ENCODE measurements at places on chromosomes 11 and 22.

DNA sequence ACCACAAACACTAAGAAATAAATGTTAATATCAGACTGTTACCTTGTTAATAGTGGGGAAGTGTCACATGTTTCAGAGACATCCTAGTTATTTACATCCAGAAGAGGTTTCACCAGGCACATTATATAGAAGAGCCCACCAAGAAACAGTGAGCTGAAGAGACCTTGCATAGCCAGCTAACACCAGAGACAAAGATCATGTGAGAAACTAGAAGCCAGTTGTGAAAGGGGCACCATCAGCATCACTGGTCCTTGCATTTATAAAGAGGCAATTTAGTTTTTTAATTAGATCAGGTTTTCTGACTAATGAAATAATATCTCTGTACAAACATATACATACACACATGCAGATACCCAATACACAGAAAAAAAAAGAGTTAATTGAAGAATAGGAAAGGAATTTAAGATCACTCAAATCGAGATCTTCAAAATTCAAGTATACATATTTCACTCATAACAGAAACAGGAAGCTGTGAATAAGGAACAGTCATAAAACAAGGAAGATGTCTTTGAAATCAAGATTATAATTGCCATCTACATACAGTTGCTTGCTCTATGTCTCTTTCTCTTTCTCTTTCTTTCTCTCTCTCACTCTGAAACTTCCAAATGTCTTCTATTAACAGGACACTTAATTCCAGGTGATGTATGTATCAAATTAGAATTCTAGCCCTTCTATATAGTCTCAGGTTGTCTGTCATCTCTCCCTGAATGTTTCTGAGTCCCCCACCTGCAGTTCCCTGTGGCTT lies 348.7 kb downstream of the ETS1 start:
- no peak for DNase-seq

DNA sequence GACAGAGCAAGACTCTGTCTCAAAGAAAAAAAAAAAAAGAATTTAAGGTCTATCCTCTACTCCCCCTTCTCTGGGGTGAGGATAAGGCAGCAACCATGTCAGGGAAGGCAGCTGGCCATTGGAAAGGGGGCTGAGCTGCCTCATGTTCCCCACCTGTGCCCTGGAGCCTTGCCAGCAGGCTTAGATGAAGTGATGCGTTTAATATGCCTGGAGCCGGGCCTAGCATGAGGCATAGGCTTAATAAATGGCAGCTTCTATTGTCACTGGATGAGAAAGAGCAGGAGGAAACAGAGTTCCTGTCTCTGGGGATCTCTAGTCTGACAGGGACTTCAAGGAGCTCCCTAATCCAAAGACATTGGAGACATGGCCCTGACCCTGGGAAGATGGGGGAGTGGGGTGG lies 3.2 kb upstream of the KCNE3 start:
- DNase-seq = peak; percentile 42

GRCh38 chr11:112103446-112103845 lies 16.8 kb downstream of the SDHD start:
- DNase-seq = no peak

DNA sequence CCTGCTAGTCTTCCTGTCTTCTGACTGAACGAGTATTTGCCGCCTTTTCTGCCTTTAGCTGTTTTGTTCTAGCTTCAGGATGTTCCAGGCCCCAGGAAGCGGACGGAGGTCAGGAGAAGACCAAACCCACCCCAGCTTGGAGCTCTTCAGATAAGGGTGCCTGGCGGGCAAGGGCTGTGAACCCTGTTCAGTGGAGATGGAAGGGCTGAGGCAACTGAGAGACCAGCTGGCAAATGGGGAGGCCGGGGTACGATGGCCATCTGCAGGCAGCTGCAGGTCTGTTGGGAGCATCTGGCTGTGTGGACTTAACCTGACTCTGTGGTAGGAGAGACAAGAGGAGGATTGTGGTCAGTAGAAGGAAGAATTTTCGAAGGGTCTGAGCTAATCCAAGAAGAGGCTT lies 95.6 kb downstream of the CHST1 start:
- no peak for DNase-seq

DNA sequence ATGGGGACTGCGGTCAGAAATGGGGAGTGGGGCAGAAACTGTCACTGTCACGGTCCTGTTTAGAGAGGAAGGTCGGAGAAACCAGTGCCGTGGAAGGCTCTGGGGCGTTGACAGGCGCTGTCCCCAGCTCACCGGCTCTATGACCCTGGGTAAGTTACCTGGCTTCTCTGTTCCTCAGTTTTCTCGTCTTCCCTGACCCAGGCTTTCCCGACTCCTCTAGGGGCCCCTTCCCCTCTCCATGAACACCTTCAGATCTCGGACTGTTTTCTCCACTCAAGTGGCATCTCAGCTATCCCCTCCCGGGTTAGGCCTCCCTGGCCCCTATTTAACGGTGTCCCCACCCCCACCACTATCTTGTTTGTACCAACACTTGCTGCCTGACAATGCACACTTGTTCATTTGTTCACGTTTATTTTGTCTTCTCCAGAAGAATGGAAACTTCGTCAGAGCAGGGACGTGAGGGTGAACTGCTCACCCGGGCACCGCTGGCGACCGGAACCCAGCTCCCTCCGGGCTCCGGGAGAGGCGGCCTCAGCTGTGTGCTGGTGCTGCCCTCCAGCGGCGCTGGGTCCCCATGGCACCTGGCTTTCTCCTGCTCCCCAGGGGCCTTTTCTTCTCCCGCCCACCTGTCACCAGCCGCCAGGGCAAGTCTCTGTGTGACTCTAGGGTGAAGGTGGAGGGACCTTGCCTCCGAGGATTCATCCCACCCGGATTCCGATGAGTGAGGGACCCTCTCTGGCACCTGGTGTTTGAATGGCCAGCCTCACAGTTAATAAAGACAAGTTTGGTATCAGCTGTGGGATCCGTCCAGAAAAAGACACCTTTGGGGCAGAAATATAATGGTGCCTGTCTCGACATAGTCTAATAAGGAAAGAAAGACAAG lies 33.1 kb upstream of the SLC35C1 start:
- peak; percentile 82 for DNase-seq

DNA sequence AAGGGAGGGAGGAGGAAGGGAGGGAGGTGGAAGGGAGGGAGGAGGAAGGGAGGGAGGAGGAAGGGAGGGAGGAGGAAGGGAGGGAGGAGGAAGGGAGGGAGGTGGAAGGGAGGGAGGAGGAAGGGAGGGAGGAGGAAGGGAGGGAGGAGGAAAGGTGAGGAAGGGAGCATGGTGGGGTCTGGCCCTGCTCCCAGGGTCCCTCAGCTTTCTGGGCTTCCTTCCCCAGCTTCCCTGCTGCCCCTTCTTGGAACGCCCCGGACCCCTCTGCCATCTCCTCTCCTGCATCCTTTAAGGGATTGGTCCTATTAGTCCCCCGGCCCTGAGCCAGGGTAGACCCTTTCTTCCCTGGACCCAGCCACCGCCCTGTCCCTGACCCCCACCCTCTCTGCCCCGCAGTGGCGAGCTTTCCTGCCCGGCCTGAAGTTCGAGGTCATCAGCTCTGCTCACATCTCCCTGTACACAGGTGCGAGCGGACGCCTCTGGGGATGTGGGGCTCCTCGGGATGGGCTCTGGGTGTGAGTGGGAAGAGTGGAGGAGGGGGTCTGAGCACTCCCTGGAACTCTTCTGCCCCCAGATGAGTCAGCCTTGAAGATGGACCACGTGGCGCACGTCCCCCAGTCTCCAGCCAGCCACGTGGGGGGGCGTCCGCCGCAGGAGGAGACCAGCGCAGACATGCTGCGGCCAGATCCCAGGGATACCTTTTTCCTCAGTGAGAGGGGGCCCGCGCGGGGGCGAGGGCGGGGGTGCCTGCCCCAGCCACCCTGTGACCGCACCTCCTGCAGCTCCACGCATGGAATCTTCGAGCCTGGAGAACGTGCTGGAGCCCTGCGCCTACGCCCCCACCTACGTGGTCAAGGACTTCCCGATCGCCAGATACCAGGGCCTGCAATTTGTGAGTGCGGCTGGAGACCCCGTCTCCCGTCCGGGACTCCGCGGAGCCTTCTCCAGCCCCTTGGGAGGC lies 6.0 kb downstream of the B4GALNT4 start:
- DNase-seq = no peak

DNA sequence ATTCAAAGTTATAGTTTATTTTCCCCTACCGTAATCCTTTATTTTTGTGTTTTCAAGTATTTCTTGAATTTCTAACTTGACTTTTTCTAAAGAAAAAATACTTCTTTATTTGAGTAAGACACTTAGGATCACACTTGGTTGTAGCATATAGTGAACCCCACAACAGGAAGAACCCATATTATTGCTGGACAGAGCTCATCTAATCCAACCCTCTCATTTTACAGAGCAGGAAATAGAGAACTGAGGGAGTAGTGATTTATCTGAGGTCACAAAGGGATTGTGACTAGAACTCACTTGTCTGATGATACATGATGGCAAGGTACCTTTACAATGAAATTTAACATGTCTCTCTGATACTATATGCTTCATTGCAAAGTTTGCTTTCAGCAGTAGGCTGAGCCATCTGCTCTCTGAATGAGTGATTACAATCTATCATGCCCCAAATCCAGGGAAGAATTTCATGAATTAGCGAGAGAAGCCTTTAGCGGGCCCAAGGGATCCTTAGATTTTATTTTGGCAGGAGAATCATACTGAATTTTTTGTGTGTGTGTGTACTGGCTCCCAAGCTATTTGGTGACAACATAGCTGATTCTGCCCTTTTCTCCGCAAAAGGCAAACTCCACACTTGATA lies 9.8 kb downstream of the SLC17A6 start:
- DNase-seq = no peak

DNA sequence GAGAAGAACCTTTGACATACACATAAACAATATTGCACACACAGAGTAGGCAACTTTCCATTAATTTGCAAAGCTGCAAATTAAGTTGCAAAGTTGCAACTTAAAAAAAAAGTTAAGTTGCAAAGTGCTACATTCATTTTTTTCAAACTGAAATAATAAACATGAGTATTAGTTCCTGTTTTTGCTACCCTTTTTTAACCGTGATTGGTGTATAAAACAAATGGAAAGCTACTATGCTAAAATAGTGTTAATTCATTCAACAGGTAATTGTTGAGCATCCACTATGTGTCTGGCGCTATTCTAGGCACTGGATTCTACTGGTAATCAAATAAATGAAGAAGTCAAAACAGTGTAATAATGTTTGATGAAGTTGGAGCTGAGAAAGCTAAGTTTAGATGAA lies 8.1 kb downstream of the ZFP91 start:
- no peak for DNase-seq

GRCh38 chr11:16587670-16588069 lies 150.8 kb upstream of the C11orf58 start:
- DNase-seq = no peak

DNA sequence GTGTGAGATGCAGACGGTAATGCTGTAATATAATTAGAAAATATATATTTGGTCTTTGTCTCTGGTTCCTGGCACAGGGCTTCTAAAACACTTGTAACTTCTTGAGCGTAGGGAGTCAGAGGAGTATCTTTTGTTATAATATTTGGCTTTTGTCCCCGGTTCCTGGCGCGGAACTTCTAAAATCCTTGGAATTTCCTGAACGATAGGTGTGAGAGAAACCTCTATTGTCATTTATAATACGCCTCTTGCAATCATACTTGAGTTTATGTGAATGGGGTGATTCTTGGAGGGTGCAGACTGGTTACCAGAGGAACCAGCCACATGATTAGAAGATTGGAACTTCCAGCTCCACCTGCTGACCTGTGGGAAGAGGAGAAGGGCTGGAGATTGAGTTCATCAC lies 54.1 kb upstream of the ZBED5 start:
- DNase-seq = no peak

DNA sequence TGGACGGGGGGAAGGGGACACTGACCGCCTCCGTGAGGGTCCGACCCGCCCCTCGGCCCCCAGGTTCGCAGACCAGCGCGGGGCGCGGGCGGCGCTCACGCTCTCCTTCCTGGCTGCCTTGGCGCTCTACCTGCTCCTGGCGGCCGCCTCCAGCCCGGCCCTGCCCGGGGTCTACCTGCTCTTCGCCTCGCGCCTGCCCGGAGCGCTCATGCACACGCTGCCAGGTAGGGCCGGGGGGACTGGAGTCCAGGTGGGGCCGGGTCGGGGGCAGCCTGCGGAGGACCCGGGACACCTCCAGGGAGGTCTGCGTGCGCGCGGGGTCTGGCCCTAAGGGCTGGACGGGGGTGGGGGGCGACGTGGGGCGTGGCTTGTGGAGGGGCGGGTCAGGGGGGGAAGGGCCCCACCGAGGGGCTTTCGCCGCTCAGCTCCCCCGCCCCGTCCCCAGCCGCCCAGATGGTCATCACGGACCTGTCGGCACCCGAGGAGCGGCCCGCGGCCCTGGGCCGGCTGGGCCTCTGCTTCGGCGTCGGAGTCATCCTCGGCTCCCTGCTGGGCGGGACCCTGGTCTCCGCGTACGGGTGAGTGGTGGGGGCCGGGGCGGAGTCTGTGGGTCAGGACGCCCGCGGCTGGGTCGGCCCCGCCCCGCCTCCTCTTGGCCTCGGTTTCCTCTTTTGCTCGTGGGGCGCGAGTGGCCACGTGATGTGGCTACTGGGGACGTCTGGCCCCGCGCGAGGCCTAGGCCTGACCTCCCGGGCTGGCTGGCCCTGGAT lies 19.9 kb downstream of the PHLDA2 start:
- no peak for DNase-seq

- DNase-seq = no peak
These were observed 450.5 kb upstream of the CCDC90B start for GRCh38 chr11:83736684-83737083.

- DNase-seq = peak; percentile 88
These were observed 10.8 kb upstream of the OR51D1 start for GRCh38 chr11:4626207-4627099.

DNA sequence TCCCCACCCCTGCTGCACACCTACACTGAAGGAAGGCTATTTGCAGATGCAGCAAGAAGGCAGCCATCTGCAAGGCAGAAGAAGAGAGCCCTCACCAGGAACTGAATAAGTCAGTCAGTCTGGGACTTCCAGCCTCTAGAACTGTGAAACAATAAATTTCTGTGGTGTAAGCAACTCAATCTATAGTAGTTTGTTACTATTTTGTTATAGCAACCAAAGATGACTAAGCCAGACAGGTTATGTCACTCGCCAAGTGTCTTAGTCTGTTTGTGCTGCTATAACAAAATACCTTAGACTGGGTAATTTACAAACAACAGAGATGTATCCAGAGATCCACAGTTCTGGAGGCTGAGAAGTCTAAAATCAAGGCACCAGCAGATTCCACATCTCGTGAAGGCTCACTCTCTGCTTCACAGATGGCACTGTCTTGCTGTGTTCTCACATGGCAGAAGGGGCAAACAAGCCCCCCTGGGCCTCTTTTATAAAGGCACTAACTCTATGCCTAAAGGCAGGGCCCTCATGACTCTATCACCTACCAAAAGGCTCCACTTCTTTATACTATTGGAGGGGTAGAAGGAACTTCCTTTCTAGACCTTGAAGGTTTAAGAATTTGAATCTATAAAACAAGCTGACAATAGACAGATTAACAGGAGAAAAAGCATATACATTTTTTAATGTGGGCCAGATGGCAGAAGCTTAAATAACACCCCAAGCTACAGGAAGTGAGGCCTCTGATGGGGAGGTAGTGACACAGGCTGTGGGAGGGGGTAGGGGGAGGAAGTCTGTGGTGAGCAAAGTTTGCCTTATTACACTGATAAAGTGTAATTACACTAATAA lies 12.3 kb downstream of the APOL6 start:
- DNase-seq = no peak

- DNase-seq = no peak
These were observed 339.6 kb downstream of the TBC1D22A start for GRCh38 chr22:47102081-47102480.

- DNase-seq = no peak
These were observed 11.5 kb downstream of the CSNK1E start for GRCh38 chr22:38305471-38306448.

- DNase-seq = no peak
These were observed 7.5 kb downstream of the POU2AF3 start for GRCh38 chr11:111305876-111306275.
